ENCODE measurements at places on chromosomes 4 and X. TPM values are rescaled to one million over a fixed set of nuclear protein-coding genes. Genes with fewer than 3 reads are reported as not detected.

CXorf49B gene
- not detected for polyA plus RNA-seq

IL13RA2 gene
- polyA plus RNA-seq = 2.9 TPM

C4orf33 gene
- 6.6 TPM for polyA plus RNA-seq

MAP7D3 gene
- 8.1 TPM for polyA plus RNA-seq

RIBC1 gene
- polyA plus RNA-seq = 0.23 TPM

JAKMIP1 gene
- polyA plus RNA-seq = not detected

MAGEA8 gene
- polyA plus RNA-seq = not detected

PABPC5 gene
- polyA plus RNA-seq = not detected

PAK3 gene
- polyA plus RNA-seq = 1.5 TPM

PNMA6A gene
- 0.02 TPM for polyA plus RNA-seq

RAB9B gene
- 0.67 TPM for polyA plus RNA-seq

TRMT10A gene
- 3.3 TPM for polyA plus RNA-seq

WAS gene
- 0.03 TPM for polyA plus RNA-seq

SEPTIN11 gene
- 102 TPM for polyA plus RNA-seq

AR gene
- under 0.01 TPM for polyA plus RNA-seq

PCDH7 gene
- 15.1 TPM for polyA plus RNA-seq

CFAP47 gene
- not detected for polyA plus RNA-seq

Data from mammary epithelial cell (primary cell).